Inflammatory macrophage treated with lipopolysaccharide for 1 hour (primary cell): ENCODE measurements at places on chromosomes 3 and 15.

GRCh38 chr15:74913041-74913440 lies 6.4 kb upstream of the FAM219B start:
- DNase-seq, result no peak

GRCh38 chr15:78073046-78073787 lies 4.3 kb downstream of the TBC1D2B start:
- peak; percentile 75 for DNase-seq

DNA sequence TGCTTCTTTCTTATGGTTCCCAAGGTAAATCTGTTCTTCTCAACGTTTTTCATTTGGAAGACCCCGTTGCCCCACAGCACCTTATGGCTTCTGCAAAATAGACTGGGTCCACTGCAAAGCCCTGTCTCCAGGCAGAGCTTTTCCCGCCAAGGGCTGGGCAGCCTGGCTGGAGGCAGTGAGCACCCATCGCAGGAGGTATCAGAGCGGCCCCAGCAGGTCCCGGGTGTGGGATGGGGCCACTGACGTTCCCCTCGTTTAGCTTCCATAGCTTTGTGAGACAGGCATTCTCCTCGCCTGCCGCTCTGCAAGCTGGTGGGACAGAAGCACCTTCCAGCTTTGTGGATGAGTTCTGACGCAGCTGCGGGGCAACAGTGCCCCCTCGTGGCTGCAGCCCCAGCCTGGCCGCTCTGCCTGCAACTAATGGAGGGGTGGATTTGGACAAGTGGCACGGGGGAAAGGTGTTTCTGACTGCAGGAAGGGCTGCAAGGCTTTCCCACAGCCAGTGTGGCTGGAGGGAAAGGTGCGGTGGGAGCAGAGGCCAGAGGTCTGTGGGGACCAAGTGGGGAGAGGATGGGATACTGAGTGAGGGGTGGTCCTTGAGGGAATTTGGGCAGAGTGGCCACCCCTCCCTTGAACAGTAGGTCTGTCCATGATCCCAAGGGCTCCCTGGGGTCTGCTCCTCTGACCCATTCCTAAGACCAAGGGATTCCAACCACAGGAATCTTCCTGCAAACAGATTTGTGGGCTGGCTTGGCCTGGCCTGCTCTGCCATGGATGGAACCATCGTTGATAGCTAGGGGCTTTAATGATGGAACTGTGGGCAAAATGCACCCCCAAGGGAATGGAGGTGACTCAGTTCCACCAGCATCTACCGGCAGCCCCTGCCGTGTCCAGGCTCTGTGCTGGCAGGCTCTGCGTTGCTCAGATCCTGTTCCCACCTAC lies 99.4 kb downstream of the FBLN2 start:
- DNase-seq, result peak; percentile 48

GRCh38 chr15:70215951-70216350 lies 118.2 kb upstream of the TLE3 start:
- no peak for DNase-seq

DNA sequence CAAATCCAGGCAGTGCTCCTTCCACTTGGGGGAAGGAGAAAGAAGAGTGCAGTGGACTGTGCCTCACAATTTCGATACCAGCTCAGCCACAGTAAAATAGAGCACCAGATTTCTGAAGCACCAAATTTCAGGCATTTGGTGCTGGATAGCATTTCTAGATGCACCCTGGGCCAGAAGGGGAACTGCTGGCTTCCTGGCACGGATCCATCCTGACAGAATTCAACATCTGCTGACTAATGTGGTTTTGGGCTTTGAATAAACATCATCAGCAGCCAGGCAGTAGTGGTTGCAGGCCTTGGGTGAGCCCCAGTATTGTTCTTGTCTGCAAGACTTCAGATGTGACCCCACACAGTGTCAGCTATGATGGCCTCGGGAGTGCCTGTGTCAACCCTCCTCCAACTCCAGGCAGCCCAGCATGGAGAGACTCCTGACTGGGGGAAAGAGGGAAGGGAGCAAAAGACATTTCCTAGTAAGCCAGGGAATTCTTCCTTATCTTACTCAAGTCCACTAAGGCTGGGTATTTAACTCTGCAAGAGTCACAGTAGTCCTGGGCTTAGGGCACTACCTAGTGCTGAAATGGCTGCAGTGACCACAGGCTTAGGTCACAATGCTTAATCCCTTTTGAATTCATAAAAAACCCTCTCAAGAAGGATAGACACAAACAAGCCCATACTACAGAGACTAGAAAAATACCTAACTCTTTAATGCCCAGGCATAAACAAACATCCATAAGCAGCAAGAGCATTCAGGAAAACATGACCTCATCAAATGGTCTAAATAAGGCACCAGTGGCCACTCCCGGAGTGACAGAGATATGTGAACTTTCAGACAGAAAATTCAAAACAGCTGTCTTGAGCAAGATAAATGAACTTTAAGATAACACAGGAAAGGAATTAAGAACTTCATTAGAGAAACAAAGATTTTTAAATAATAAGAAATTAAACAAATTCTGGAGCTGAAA lies 74.7 kb downstream of the SPATA16 start:
- DNase-seq, result no peak

DNA sequence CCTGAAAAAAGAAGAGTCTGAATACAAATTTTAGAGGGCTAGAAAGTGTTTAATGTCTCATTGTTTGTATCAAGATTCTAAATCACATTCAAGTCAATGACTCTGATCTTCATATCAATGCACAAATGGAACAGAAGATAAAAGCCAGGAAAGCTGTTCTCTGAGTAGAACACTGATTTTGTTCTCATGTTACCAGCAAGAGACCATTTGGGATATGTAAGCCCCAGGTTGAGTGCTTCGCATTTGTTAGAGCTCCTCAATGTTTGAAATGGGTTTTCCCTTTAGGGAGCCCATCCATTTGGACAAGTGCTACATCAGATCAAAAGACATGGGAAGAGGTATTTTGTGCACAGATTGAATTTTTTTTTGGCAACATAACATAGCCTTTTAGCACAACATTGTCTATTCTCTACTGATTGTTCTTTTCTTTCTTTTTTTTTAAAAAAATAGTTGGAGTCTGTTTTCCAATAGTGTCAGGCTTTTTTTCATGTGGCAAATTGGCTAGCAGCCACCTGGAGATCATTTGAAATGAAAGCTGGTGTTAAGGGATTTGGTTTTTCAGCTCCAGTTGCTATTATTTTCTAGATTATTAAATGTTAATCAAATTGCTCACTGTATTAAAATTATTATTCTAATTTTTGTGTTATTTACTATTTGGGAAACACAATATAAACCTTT lies 74.5 kb upstream of the ZPLD1 start:
- no peak for DNase-seq

- no peak for DNase-seq
These were observed 183.7 kb downstream of the NTRK3 start for GRCh38 chr15:88072598-88073390.

DNA sequence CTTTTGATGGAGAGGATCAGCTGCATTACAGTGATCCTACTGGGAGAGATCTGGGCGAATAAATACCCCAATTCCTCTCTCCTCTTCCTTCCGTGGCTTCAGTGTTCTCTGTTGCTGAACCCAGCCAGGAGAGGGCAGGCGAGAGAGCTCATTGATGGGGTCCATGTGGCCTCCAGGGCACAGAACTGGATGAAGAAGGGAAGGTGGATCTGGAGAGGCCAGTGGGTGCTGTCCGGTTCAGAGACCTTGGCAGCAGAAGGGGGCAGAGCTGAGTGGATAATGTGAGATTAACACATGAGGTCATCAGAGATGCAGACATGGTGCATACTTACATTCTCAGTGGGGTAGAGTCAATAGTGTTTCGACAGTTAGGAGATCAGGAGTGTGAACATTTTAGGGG lies 193.6 kb downstream of the CLSTN2 start:
- DNase-seq, result no peak

- no peak for DNase-seq
These were observed 793 bp downstream of the APOD start for GRCh38 chr3:195582947-195583346.

- DNase-seq, result no peak
These were observed 126.8 kb downstream of the IL20RB start for GRCh38 chr3:137084586-137084985.

DNA sequence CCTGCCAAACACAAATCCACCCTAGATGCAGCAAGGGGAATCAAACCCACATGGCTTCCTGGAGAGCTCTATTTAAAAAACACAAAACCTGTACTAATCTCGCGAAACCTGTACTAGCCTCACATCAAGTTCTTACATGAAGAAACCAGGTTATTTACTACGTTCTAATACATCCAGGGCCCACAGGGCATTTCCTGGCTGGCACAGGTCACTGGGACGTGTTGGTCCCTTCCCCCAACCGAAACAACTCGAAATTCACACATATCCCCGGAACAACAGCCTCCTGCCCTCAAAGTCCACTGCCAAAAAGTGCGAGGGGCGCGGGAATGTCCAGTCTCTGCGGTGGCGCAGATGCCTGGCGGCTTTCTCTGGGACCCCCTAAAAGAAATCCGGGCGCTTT lies 955 bp downstream of the CDCP1 start:
- DNase-seq, result no peak
